ENCODE measurements at places on chromosomes 11 and 22.
A peak's percentile ranks its signal among the peaks of the same experiment; 100 is the strongest.

DNA sequence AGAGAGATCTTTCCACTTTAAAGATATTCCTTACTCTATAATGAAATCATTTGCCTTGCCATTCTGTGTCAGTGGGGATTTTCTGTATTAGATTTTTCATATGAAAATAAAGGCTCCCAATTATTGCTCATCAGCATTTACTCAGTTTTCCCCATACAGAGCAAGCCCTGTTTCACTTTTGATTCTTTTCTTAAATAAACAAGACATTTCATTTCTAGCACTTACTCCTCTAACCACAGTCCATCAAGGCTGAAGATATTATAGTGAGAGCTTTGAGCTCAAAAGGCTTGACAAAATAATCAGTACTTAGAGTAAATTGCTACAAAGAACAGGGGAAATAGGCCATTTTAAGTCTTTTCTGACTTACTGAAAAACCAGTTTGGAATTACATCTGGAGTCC lies 385.1 kb downstream of the LRRC4C start:
- DNase-seq, result no peak

DNA sequence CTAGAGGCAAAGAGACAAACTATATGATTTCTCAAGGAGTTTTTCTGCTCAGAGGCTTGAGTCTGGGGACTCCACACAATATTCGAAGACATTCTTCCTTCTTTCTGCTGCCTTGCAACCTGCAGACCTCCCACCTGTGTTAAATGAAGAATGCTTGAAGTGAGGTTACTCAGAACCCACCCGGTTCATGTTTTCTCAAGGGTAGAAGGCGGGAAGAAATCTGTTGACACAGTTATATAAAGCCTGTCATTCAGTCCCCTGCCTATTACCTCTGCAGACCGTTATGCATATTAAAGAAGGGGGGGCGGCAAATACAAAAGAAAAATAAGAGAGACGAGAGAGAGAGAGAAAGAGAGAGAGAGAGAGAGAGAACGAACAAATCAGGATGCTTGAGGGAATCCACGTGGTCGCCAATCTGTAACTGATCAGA lies 2.2 kb upstream of the KMT2A start:
- no peak for DNase-seq

DNA sequence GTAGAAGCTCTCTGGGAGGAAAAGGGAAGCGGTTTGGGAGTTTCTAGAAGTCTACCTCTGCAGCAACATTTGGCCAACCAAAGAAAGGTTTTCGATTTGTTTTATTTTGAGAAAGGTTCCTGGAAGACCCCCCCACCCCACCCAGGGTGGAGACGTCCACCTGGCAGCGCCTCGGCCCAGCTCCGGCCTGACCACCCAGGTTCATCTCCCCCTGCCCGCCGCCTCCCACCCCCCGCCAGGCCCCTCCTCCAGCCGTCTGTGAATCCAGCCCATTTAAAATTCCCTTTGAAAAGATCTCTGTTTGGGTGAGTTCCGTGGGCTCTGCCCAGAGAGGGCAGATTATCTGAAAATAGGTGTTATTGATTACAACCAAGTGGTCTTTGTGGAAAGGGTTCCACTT lies 43.3 kb downstream of the KCNJ1 start:
- no peak for DNase-seq

DNA sequence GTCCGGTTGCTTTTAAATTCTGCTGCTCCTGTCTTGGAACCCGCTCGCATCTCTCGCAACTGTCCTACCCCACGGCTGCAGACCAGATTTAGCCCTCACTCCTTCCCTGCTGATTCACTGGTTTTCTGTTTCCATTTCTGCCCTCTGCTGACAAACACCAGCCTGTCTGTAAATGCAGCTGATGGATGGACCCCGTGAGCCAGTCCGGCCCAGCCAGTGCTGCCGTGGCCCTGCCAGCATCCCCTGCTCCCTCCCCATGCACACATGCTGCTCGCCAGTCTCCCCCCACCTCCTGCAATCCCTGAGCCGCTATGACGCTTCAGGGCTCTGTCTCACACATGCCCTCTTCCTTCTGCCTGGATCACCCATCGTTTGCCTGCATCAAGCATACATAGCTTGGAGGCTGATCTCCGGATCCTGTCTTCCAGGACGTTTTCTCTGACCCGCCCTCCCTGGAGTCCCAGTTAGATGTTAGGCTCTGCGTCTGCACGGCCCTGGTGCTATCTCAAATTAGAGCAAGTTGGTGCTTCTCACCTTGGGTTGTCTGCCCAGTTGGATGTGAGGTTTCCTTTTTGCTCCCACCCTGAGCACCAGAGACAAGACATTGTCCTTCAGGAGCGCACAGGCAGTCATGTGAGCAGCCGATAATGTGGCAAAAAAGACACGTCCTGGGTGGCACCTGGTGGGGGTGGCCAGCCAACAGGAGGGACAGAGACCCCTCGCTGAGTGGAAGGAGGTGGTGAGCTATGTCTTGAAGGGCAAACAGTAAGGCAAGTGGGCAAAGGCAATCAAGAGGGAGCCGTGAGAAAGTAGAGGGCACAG lies 4.3 kb upstream of the ACR start:
- no peak for DNase-seq

- DNase-seq, result no peak
Observed at GRCh38 chr22:31160328-31160978, 471 bp downstream of the RNF185 start.

DNA sequence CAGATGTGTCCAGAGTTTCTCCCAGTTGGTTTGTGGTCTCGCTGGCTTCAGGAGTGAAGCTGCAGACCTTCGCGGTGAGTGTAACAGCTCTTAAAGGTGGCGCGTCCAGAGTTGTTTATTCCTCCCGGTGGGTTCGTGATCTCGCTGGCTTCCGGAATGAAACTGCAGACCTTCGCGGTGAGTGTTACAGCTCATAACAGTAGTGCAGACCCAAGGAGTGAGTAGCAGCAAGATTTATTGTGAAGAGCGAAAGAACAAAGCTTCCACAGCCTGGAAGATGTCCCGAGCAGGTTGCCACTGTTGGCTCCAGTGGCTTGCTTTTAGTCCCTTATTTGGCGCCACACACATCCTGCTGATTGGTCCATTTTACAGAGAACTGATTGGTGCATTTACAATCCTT lies 1.8 kb upstream of the PGA3 start:
- DNase-seq, result no peak

GRCh38 chr11:3156282-3156660 lies 8.8 kb downstream of the OSBPL5 start:
- DNase-seq, result no peak

DNA sequence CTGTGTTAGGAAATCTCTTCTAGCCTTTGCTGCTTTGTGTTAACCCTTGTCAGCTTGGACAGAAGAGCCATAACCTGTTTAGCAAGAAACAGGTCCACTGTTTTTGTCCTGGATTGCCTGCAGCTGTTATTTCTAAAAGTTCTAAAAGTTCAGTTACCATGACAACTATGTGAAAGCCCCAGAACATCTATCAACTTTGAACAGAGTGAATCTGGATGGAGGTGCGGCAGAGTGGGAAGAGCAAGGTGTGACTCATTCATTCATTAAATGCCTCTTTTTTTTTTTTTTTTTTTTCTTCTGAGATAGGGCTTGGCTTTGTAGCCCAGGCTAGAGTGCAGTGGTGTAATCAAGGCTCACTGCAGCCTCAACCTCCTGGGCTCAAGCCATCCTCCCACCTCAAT lies 50.5 kb downstream of the RBX1 start:
- DNase-seq, result no peak

- peak; percentile 96 for DNase-seq
Observed at GRCh38 chr11:76380977-76381719, at the start of the genes GVQW3 and THAP12. Gene GVQW3 (plus strand): TSS chr11:76381323. CDS start chr11:76381829, 506 bp downstream. Gene THAP12 (minus strand): TSS chr11:76381132. CDS start chr11:76380836, 296 bp downstream.

GRCh38 chr11:47980088-47980906 lies at the start of gene PTPRJ:
Gene PTPRJ (plus strand): TSS chr11:47980559. CDS start chr11:47980913, 354 bp downstream.
- no peak for DNase-seq

DNA sequence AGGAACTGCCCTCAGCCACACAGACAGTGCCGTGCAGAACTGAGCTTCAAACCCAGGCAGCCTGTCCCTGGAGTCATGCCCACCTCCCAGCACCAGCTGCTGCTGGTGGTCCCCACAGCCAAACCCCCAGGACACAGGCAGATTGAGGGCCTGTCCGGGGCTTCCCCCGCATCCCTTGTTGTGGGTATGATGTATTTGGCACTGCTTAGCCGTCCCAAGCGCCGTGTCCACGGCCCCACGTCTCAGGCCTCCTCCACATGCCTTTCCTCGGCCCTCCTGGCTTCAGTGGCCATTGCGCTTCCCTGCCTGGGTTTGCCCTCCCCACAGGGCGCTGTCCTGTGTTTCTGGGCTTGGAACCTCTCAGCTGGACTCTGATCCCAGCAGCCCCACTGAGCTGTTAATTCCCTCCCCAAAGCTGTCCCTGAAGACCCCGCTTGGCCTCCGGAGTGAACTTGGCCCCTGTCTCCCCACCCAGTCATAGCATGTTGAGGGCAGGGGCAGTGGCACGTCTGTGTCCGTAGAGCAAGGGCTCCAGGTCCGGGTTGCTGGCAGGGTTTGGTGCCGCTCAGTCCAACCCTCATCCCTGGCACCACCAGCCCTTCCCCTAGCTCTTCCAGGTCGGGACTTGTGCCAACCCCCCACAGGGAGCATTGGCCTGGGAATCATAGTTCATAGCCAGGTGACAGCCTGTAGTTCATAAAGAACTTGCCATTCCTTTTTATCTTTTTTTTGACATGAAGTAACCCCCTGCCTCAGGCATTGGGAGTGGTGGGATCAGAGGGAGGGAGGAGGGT lies 34.5 kb upstream of the TEF start:
- no peak for DNase-seq

DNA sequence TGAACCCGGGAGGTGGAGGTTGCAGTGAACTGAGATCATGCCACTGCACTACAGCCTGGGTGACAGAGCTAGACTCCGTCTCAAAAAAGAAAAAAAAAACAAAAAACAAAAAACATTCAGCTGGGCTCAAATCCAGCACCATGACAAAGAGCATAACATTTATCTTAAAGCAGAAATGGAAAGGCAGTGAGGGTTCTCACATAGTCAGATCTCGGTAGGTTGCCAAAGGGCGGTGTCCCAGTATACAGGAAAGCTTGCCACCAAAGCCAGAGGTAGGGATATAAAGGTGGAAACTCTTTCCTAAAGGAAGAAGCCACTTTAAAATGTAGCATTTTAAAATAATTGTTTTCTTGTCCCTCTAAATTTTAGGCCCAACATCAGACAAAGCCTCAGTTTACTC lies 22.4 kb upstream of the CAPRIN1 start:
- DNase-seq, result no peak

GRCh38 chr11:13145461-13145860 lies 132.1 kb upstream of the BMAL1 start:
- no peak for DNase-seq

- no peak for DNase-seq
Observed at GRCh38 chr22:21026783-21027692, 5.3 kb downstream of the SLC7A4 start.

DNA sequence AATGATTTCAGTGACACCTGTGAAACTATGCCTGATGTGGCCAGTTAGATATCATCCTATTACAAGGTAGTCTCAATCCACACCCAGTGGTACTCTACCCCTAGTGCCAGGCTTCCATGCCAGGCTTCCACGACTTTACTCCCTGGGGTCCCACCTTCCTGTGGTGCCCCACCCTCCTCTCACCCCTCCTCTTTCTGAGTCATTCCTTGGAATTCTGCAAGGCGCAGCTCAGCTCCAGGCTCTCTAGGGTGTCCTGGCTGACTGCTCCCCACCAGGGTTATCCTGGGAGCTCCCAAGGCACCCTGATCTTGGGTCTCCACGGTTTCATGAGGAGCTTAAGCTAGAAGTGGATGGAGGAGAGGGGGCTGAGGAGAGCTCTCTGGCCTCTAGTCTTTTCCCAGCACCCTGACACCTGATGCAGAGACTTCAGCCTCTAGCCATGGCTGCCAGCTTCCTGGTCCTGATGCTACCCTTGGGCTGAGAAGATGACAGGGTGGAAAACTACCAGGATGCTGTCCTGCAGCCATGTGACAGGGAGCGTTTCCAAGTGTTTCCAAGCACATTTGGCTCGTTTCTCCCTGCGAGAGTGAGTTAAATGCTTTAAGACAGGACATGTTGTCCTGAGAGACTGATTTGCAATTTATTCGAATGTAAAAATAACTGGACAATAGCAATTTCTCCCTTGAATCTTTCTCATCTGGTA lies 1461.2 kb downstream of the TBC1D22A start:
- DNase-seq, result no peak

- no peak for DNase-seq
Observed at GRCh38 chr11:70020336-70021214, 57.5 kb upstream of the ANO1 start.

DNA sequence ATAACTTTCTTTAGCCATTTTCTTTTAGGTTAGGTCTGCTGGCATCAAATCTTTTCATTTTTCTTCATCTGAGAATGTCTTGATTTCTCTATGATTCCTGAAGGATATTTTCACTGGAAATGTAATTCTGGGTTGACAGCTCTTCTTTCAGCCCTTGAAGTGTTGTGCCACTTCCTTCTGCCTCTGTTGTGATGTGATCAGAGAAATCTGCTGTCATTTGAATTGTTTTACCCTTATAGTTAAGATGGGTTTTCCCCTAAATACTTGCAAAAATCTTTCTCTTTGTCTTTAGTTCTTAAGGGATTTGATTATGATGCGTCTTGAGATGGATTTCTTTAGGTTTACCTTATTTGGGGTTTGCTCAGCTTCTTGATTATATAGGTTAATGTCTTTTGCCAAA lies 23.0 kb downstream of the USP47 start:
- no peak for DNase-seq

DNA sequence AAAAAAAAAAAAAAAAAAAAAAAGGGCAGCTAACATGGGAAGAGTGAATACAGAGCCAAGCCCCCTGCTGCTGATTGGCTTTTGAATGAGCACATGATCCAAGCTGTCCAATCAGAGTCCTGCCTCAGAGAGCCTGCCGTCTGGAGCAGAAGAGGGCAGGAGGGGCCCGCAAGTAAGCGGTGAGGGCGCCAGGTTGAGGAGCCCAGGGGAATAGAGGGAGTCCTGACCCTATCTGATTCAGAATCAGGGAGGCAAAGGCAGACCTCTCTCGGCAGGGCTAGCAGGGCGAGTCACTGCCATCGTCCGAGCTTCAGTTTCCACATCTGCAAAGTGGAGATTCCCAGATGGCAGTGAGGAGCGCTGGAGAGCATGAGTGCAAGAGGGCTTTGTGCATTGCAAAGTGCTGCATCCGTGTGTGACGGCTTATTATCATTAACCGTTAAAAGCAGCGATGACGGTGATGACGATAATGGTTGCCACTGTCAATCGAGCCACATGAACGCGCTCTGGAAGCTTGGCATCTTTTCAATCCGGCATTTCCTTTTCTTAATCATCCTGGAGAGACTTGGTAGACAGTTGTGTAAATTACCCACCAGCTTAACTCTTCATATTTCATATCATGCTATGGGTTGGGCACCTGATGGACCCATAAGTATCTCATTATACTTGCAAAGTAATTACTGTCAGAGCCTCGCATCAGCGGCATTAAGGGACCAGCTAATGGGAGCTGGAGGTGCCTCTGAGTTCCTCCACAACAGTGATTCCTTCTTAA lies 68.6 kb upstream of the ATXN10 start:
- DNase-seq, result peak; percentile 69

- DNase-seq, result no peak
Observed at GRCh38 chr11:119889111-119889510, 160.1 kb upstream of the NECTIN1 start.

GRCh38 chr11:134223836-134224709 lies at the start of the genes NCAPD3 and VPS26B:
Gene NCAPD3 (minus strand): TSS chr11:134223967. CDS start chr11:134223926, 41 bp downstream.
Gene VPS26B (plus strand): TSS chr11:134224671. CDS start chr11:134225123, 452 bp downstream.
- peak; percentile 88 for DNase-seq
